ENCODE measurements at places on chromosomes 12 and 14.

- peak; percentile 33 for DNase-seq
Observed at GRCh38 chr14:55129086-55129427, at the start of gene LGALS3. TSS of gene LGALS3 (plus strand) at chr14:55129252. CDS start at chr14:55137374, 8,122 bp downstream.

GRCh38 chr12:124294780-124295341, at the start of gene RFLNA:
TSS of gene RFLNA (plus strand) at chr12:124295093. CDS start at chr12:124295430, 337 bp downstream.
- no peak for DNase-seq

- no peak for DNase-seq
Observed at GRCh38 chr12:63064080-63064479, 86.9 kb downstream of the AVPR1A start.

GRCh38 chr12:6820166-6820565, 1.5 kb upstream of the GPR162 start:
- no peak for DNase-seq

- no peak for DNase-seq
Observed at GRCh38 chr12:82242729-82243128, 115.5 kb downstream of the CCDC59 start.

DNA sequence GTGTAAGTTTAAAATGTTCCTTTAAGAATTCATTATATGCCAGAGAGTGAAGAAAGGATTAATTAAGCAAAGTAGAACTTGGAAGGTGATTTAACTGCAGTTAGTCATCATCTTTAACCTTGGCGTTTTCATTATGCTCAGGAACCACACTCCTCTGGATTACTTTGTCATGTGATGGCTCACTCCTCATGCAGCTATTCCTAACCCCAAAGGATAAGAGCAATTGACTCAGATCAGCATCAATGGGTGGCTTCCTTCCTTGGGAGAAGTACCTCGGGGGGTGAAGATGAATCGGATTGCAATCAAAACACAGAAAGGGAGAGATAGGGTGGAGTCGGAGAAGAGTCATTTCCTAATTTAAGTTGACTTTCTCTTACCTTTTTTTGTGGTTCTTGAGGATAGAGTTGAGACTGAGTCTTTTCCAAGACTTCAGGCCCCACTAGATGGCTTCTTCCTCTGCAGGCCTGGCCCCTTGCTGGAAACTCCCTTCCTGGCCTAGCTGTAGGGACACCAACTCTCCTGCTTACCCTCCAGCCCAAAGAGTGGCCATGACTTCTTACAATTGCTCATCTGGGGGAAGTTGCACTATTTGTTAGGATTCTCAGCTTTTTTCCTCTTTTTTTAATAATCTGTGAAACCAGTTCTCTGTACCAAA, 238.6 kb upstream of the DDHD1 start:
- DNase-seq = no peak

GRCh38 chr14:96698960-96699539, 98.1 kb upstream of the VRK1 start:
- no peak for DNase-seq

GRCh38 chr12:59084511-59085375, 164.4 kb upstream of the LRIG3 start:
- DNase-seq = no peak

- no peak for DNase-seq
Observed at GRCh38 chr12:50004696-50005095, 20.6 kb downstream of the RACGAP1 start.

GRCh38 chr12:92556141-92556540, 146.6 kb upstream of the PLEKHG7 start:
- DNase-seq = no peak

- no peak for DNase-seq
Observed at GRCh38 chr12:15274561-15274967, 47.7 kb upstream of the PTPRO start.

GRCh38 chr14:105398726-105399465, 558 bp downstream of the TEX22 start:
- DNase-seq = peak; percentile 50

DNA sequence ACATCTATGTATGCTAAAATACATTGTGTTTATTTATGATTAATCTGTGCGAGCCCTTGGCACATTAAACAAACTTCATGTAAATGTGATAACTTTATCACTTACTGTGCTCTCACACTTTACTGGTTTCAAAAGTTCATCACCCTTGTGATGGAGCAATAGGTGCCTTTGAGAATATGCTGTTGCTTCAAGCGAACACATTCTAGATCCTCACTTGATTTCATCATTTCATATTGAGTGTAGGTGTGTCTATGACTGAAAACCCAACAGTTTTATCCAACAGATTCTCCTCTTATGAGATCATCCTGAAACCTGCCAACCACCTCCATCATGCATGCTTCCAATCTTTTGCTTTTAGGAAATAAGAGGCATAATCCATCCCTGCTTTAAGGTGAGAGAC, 854.4 kb downstream of the TMEM121 start:
- no peak for DNase-seq

All from stimulated activated CD4-positive, alpha-beta T cell treated with anti-CD3 and anti-CD28 coated beads, TNF-alpha, amount 100 ng/mL, for 48 hours (primary cell).